NCI-H345 (cell line): ENCODE measurements at places on chromosomes 3 and 15.

DNA sequence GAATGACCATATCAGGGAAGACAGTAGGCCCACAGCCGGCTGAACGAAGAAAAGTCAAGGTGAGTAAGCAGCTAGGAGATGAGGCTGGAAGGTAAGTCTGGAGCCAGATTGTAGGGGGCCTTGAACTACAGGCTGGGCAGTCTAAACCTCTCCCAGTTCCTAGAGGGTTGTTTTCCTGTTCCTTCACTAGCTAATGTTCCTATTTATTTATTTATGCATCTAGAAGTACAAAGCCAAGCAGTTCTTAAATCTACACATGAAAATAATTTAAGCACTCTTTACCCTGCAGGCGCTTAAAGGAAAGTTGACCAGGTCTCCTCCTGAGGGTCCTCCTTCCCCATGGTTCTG is 3.7 kb downstream of the ACAA1 start:
- DNase-seq = no peak

- no peak for DNase-seq
Observed at GRCh38 chr15:69313432-69314000, 14.8 kb downstream of the PAQR5 start.

DNA sequence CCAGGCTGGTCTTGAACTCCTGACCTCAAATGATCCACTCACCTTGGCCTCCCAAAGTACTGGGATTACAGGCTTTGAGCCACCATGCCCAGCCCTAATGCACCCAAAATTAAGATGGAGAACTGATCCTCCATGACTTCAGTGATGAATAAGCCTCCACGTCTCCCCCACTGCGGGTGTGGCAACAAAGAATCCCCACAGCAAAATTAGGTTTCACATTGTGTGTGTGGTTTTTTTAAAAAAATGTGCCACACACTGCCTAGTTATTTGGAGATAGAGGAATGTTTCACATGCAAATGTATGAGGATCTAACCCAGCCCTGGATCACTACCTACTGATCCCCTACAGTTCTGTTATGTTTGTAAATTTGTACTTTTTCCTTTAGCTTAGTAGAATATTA is 17.3 kb downstream of the HDAC11 start:
- DNase-seq = no peak

DNA sequence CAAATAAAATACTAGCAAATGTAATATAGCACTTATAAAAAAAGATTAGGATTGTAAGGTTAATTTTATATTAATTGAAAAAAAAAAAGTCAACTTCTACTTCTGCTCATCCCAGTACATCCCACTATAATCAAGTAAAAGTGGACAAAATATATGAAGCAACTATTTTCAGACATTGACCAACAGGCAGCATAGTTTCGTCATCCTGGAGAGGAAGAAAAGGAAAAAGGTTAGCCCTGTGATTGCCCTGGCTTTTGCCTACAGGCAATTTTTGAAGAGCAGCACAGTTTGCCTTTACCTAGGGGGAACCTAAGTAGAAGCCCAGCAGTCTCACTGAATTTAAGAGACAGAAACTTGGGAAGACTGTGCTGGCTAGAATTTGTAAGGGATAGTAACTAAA is 52.2 kb upstream of the ACTC1 start:
- no peak for DNase-seq

DNA sequence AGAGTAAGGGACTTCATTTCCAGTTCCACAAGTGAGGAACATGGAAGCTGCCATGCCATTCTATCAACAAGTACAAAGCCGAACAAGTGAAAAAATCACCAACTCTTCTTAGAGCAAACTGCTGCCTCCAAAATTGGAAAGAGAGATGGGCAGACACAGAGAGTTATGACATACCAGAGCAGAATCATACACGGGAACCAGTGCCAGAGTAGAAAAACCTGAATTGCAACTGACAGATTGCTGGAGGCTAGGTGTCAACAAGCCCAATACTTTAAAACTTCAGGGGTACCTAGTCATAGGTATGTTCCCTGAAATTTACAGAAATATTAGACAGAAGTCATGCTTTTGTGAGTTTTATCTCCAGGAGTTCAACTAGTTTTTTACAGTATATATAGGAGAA is 62.0 kb downstream of the TTBK2 start:
- DNase-seq = no peak

- DNase-seq = no peak
Observed at GRCh38 chr3:101801174-101801573, 22.2 kb downstream of the NXPE3 start.

- DNase-seq = no peak
Observed at GRCh38 chr15:75209289-75209676, 7.6 kb downstream of the C15orf39 start.

GRCh38 chr3:175702956-175703355 is 843.8 kb downstream of the NAALADL2 start:
- no peak for DNase-seq

DNA sequence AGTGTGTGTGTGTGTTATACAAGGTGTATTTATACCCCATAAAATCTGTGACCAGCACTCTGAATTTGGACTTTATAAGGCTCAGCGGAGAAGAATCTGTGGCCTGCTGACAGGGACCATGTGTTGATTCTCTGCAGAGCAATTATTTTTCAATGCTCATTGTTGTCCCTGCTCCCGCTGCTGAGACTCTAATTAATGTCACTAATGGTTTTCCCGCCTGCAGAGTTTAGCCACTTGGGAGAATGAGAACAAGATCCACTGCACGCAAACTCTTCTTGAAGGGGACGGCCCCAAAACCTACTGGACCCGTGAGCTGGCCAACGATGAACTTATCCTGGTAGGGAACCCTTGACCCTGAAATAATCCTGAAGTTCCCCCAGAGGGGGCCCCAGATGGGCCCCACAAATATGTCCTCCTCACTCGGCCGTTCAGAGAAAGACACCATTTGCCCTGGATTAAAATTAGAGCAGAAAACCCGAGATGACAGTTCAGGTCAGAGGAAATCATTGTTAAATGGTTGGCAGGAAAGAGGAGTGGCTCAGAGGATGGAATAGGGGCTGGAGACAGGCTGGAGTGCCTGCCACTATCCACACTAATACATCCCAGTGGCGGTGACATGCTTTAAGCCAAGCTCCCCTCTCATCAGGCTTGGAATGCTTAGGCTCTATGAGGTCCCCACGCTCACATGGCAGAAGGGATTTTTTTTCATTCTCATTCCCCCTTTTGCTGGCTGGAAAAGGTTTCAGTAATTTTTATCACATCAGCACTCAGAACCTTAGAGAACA is 3.3 kb downstream of the CRABP1 start:
- DNase-seq = no peak

DNA sequence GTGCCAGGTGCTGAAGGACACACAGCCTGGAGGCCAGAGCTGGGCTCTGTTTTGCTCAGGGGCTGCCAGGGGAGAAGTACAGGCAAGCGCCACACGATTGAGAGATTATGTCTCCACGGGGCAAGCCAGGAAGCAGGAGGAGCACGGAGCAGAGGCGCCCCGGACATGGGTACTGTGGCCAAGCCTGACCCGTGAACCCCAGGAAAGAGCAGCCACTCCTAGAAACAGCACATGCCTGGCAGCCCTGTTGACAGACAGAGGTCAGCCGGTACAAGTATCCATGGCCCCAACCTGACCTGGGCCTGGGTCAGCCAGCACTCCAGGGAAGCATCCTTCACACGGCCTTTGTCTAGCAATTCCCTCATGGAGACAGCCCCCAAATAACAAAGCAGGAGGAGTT is 89.4 kb downstream of the ADAMTS17 start:
- no peak for DNase-seq

- DNase-seq = no peak
Observed at GRCh38 chr3:24315971-24316370, 178.7 kb downstream of the THRB start.

- no peak for DNase-seq
Observed at GRCh38 chr15:92958105-92958504, 58.0 kb downstream of the CHD2 start.
